ENCODE measurements at places on chromosomes 11 and 22. TPM values are rescaled to one million over a fixed set of nuclear protein-coding genes. Genes with fewer than 3 reads are reported as not detected.
A peak's percentile ranks its signal among the peaks of the same experiment; 100 is the strongest.

GRCh38 chr11:91835051-91835560, 389.5 kb upstream of the FAT3 start:
- no peak for DNase-seq

GRCh38 chr11:68312780-68313573, 586 bp downstream of the LRP5 start:
- no peak for DNase-seq

DNA sequence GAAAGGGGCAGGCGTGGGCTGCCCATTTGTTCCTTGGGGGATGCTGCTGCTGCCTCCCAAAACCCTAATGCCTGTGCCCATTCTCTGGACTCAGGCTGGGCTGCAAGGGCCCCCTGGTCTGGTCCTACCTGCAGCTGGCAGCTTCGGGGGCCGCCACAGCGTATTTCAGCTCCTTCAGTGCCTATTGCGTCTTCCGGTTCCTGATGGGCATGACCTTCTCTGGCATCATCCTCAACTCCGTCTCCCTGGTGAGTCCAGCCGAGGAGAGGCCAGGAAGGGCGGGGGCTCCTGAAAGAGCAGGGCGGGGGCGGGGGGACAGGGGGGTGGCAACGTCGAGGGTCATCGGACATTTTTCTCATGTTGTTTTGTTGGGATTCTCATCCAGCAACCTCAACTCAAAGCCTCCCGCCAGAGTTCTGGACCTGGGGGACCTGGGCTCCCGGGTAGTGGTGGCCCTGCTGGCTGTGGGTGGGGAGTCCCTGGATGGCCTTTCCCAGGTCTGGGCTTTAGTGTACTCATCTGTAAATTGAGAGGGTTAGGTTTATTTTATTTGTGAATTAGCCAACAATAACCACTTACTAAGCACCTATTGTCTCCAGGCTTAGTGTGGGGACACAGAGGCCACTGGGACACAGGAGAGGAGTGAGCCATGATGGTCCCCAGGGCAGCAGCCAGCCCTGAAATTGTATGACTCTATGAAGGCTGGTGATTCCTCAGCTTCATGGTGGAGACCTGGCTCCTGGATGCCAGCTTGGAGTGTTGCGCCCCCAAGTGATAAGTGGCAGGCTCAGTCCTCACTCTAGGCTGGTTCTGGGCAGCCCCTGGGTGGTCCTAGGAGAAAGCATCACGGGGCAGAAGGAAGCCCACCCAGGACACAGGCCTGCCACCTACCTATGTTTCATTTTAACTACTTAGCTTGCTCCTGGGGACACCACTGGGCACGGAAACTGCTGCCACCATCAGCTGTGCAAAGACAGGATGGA, 36.0 kb downstream of the CAPN1 start:
- no peak for DNase-seq

The UEVLD gene
- 15.7 TPM for total RNA-seq

The NNMT gene
- 2.8 TPM for total RNA-seq

DNA sequence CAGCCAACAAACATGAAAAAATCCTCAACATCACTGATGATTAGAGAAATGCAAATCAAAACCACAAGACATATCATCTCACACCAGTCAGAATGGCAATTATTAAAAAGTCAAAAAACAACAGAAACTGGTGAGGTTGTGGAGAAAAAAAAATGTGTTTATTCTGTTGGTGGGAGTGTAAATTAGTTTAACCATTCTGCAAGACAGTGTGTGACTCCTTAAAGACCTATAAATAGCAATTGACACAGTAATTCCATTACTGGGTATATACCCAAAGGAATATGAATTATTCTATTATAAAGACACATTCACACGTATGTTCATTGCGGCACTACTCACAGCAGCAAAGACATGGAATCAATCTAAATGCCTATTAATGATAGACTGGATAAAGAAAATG, 427.3 kb upstream of the CHORDC1 start:
- DNase-seq = no peak

- no peak for DNase-seq
These were observed 79.5 kb downstream of the PDE2A start for GRCh38 chr11:72594493-72595291.

DNA sequence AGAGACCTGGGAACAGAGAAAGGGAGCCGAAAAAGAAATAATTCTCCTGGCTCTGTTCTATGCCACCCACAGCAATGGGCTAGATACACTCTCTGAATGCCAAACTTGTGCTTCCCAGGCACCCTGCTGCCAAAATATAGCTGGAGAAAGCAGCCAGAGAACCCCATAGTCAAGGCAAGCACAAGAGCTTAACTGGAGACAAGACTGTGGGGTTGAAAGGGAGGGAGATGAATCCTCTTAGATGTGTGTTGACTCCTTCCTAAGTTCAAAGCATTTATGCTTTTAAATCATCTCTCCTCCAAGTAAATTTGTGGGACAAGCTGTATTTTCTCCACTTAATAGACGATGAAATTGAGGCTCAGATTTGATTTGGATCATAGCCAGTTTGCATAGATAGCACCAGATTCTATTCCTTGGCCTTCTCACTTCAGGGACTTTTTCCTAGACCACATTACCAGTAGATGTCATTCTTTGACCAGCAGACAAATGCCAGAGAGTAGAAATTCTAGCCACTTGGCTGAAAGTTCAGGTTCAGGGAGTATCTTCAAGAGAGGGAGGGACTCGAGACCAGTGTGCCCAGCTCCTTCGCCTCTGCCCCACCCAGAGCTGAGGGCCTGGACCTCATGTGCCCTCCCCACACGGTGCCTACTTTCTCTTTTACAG, 16.5 kb upstream of the ETS1 start:
- no peak for DNase-seq

- no peak for DNase-seq
These were observed at the start of gene MAPK11 for GRCh38 chr22:50269970-50270665. TSS of gene MAPK11 (minus strand) at chr22:50270380. CDS start at chr22:50270292, 88 bp downstream.

The ENTHD1 gene
- total RNA-seq = not detected

The MGAT3 gene
- total RNA-seq = 47.0 TPM

GRCh38 chr22:23606204-23607131, 25.7 kb downstream of the DRICH1 start:
- DNase-seq = no peak

The THOC5 gene
- 36.6 TPM for total RNA-seq

DNA sequence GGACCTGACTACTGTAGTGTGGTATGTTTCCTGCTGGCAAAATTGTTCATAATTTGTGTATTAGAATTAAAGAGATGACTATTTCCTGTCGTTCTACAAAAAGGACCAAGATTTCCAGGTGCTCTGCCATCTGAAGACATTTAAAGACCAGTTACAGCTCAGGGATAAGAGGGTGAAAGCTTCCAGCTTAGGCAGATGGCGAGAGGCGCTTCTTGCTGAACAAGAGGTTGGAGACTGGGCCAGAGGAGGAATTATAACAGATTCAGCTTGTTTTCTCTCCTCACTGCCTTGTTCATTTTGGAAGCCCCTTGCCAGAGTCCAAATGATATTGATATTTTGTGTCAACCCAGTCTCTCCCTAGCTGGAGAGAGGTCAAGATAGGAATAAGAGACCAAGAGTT, 23.1 kb upstream of the NNMT start:
- DNase-seq = peak; percentile 4

- DNase-seq = no peak
These were observed 330.7 kb upstream of the NCAM1 start for GRCh38 chr11:112630496-112630895.

The LMNTD2 gene
- 6.7 TPM for total RNA-seq

GRCh38 chr22:35154937-35155387, 89.0 kb downstream of the ISX start:
- DNase-seq = peak; percentile 75

- DNase-seq = no peak
These were observed 1.3 kb downstream of the UNC93B1 start for GRCh38 chr11:68002575-68002937.

The CXCR5 gene
- total RNA-seq = not detected

The ZNF202 gene
- total RNA-seq = 20.5 TPM
